ENCODE measurements at places on chromosomes 13 and 19.

GRCh38 chr19:29364224-29364726, 151.3 kb upstream of the UQCRFS1 start:
- DNase-seq, result no peak

- peak; percentile 20 for DNase-seq
Measured at GRCh38 chr13:53151336-53152056, 122.9 kb downstream of the OLFM4 start.

- DNase-seq, result no peak
Measured at GRCh38 chr19:2942928-2943640, 1.7 kb downstream of the ZNF77 start.

GRCh38 chr13:75419656-75420055, 62.3 kb downstream of the TBC1D4 start:
- DNase-seq, result no peak

- DNase-seq, result no peak
Measured at GRCh38 chr13:43196086-43196621, 172.8 kb downstream of the DNAJC15 start.

- DNase-seq, result no peak
Measured at GRCh38 chr19:33418871-33419787, 45.6 kb downstream of the CEBPG start.

DNA sequence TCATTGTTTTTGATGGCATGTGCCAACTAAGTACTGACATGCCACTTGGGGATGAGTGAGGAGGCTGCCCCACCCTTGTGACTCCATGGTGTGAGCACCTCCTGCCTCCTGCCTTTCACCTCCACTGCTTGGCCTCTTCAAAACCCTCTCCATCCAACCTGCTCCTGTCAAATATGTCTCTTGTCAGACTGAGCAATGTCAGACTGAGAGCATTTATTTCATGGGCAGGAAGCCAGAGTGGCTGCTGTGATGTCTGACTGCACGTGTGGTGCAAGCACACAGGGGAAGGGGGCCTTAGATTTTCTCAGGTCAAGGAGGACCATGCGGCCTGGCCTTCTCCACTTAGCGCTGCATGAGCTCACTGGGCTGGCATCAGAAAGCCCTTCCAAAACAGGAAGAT, 68.3 kb downstream of the STARD13 start:
- DNase-seq, result no peak

- no peak for DNase-seq
Measured at GRCh38 chr13:99182439-99182838, 18.2 kb upstream of the UBAC2 start.

DNA sequence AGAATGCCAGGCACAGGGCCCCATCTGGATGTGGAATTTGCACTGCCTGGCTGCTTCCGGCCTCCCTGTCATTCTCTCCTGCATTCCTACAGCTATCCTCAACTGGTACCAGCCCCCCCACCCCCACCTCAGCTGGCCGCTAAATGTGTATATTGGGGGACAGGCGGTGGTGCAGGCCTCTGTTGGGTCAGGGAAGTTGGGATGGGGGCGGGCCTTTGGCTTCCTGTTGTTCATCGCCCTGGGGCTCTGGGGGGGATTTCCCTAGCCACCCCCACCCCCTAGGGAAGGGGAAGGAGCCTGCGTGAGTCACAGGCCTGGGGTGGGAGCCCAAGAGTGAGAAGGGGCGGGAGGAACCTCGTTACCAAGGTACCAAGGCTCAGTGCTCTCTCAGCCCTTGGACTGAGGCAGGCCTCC, 10.6 kb downstream of the POU2F2 start:
- no peak for DNase-seq

- DNase-seq, result no peak
Measured at GRCh38 chr13:21322327-21322965, 136.7 kb downstream of the ZDHHC20 start.

DNA sequence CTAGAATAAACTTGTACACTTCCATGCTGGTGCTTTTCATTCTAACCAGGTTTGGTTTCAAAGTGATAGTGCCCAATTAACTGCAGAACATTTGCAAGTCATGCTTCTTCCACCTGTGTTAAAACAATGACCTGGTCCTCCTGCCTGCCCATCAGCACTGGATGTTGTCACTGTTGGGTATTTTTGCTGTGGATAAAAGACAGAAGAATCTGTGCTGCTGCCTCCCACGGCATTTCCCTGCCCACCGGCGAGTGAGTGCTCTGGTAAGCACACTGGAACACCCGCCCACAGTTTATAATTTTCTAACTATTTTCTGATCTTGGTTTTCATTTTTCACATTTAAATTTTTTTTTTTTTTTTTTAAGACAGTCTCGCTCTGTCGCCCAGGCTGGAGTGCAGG, 2.3 kb upstream of the AKAP8 start:
- DNase-seq, result no peak

DNA sequence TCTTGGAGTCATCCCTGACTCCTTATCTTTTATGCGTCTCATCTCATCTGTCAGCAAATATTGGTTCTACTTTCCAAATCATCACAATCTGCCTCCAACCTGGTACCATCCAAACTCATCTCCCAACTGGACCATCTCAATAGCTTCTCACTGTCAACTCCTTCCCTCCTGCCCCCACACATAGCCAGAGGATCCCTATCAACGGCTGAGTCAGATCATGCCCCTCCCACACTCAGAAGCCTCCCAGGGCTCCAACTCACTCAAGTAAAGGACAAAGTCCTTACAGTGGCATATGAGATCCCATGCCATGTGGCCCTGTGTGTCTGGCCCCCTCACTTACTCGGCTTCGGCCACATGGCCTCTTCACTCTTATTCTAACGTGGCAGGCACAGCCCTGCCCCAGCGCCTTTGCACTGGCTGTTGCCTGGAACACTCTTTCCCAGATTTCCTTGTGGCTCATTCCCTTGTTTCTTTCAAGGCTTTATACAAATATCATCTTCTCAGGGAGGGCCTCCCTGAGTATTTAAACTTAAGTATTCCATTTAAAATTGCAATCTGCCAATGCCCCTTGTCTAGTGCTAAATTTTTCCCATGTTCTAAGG, 4.3 kb downstream of the SPRED3 start:
- no peak for DNase-seq

DNA sequence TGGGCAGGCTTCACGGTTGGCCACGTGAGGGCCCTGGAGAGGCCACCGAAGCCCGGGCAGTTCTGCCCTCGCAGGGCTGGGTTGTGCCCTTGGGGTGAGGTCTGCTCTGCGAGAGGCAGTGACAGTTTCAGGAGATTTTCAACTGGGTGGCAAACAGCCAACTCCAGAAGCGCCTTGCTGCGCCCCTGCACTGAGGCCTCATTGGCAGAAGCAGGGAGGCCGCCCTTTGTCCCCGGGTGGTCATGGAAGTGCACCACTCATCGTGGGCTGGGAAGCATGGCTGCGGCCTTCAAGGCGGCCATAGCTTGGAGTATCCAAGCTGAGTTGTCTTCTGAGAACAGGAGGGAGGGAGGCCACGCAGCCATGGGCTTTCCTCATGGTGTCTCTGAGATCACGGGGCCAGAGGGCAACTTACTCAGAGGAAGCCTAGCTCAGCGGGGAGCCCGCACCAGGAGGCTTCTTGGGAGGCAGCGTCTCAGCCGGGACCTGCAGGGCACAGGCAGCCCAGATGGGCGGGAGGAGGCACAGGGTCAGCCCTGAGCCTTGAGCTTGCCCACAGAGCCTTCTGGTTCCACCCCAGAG, 14.8 kb downstream of the PLEKHJ1 start:
- DNase-seq, result peak; percentile 41

DNA sequence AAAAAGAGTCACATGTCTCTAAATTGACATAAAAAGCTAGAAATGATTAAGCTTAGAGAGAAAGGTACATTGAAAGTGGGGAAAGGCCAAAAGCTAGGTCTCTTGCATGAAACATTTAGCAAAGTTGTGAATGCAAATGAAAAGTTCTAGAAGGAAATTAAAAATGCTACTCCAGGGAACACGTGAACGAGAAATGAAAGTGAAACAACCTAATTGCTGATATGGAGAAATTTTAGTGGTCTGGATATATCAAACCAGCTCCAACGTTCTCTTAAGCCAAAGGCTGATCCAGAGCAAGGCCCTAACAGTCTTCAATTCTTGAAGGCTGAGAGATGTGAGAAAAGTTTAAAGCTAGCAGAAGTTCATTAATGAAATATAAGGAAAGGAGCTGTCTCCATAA, 419.8 kb downstream of the SLITRK6 start:
- no peak for DNase-seq

GRCh38 chr19:33248553-33248953, 22.9 kb upstream of the SLC7A10 start:
- DNase-seq, result no peak

DNA sequence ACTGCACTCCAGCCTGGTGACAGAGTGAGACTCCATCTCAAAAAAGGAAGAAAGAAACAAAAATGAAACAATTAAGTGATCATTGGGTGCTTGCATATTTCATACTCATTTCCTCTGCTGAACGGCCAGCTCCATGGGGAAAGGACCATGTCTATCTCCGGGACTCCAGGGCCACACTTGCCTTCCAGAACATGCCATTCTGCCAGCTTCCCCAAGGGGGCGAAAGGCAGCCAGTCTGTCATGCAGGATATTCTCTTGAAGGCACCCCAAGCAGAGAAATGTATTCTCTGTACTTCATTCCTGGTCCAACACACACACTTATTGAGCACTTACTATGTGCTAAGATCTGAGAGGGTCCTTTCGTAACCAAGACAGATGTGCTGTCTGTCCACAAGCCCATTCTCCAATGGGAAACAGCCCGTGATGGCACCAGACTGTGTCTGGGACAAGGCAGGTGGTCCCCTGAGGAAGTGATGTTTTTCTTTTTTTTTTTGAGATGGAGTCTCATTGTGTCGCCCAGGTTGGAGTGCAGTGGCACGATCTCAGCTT, 10.2 kb upstream of the CARM1 start:
- DNase-seq, result no peak

DNA sequence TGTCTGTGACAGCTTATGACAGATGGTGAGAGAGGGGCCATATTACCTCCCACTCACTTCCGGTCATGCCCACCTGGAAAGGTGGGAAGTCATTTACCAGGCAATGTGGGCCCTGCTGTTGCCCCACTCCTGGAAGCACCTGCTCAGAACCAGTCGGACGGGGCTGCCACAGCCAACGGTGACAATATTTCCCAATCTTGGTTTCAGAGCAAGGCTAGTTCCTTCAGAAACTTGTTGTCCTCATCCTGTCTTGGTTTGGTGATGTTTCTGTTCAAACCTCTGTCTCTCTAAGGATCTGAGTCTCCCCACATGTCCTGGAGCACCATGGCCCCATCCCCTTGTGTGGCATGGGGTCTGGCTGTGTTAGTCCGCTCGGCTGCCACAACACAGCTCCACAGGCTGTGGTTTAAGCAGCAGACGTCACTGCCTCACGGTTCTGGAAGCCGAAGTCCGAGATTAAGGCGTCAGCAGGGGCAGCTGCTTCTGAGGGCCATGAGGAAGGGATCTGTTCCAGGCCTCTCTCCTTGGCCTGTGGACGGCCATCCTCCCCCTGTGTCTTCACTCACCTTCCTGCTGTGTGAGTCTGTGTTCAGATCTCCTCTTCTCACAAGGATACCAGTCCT, 31.5 kb upstream of the SLC15A1 start:
- DNase-seq, result no peak

DNA sequence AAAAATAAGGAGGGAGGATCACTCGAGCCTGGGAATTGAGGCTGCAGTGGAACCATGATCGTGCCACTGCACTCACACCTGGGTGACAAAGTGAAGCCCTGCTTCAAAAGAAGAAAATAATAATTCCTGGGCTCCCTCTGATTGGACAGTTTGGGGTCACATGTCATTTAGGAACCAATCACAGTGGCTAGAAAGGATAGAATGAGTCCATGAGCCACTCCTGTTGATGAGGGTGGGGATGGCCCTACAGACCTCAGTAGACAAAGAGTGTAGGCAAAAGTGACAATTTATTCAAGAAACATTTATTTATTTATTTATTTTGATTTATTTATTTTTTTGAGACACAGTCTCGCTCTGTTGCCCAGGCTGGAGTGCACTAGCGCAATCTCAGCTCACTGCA, 26.8 kb upstream of the ADGRE5 start:
- no peak for DNase-seq

- DNase-seq, result no peak
Measured at GRCh38 chr13:41820581-41821237, 140.2 kb downstream of the VWA8 start.

DNA sequence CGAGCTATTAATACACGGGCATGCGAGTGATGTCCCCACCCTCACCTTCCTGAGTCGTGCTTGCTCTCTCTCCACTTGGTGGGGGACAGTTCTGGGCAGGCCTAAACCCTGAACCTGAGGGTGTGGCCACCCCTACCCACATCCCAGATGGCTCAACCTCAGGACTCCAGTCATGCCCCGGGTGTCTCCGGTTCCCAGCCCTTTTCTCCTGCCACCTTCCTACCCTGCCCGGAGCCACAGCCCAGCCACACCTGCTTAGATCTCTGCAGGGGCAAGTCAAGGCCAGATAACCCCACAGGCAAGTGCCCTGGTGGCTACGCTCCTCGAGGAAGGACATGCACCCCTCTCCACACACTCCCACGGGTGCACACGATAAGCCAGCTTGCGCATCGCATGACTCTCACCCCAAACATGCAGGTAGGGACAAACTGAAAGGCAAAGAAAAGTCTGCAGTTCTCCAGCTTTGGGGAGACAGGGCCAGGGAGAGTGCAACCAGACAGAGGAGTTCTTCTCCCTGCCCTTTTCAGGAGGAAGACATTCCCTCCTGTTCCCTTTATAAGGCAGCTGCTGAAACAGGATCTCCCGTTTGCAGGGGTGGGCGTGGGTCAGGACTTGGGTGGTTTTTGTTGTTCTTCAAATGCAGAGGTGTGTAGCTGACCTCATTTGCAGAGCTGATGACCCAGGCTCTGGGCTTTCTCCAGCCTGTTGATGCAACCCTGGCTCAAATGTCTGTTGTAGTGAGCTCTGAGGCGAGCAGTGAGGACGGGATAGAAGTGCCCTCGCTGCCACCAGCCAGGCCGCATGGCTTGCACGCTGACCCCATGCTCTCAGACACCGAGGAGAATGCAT, 88.6 kb downstream of the DPF1 start:
- DNase-seq, result peak; percentile 28

GRCh38 chr13:51562011-51562671, 22.1 kb upstream of the WDFY2 start:
- no peak for DNase-seq

DNA sequence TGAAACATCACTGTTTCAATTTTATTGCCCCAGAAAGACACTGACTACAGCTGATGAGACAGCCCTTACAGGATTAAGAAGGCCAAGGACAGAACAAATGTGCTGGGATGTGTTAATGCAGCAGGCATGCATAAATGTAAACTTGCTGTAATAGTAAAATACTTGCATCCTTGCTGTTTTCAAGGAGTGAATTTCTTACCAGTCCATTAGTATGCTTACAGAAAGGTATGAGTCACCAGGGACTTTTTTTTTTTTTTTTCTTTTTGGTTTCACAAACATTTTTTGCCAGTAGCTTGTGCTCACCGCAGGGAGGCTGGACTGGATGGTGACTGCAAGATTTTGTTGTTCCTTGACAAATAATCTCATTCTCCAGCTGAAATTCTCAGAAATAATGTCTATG, 55.1 kb downstream of the GPR180 start:
- peak; percentile 93 for DNase-seq

GRCh38 chr19:43847884-43848283, 20.8 kb downstream of the ZNF283 start:
- DNase-seq, result no peak

- DNase-seq, result no peak
Measured at GRCh38 chr19:15442142-15442920, 7.4 kb downstream of the WIZ start.

- peak; percentile 4 for DNase-seq
Measured at GRCh38 chr13:57748096-57748495, 116.6 kb downstream of the PCDH17 start.

Data from skeletal muscle cell (primary cell).